Stimulated activated CD8-positive, alpha-beta memory T cell treated with anti-CD3 and anti-CD28 coated beads, Interleukin-4, amount 100 ng/mL, for 4 hours (primary cell): ENCODE measurements at places on chromosomes 5 and 9.

GRCh38 chr5:177304392-177305119, 957 bp downstream of the PRELID1 start:
- DNase-seq: no peak

- DNase-seq: no peak
These were observed 46.8 kb downstream of the GALNT12 start for GRCh38 chr9:98854266-98854665.

- no peak for DNase-seq
These were observed 42.4 kb upstream of the TGFBR1 start for GRCh38 chr9:99062549-99062948.

GRCh38 chr9:134490446-134490845, 151.2 kb upstream of the COL5A1 start:
- DNase-seq: no peak

- no peak for DNase-seq
These were observed 271.0 kb downstream of the PRR16 start for GRCh38 chr5:120735076-120735475.

GRCh38 chr5:45411971-45412612, 284.1 kb downstream of the HCN1 start:
- no peak for DNase-seq

- no peak for DNase-seq
These were observed 372.0 kb downstream of the ARHGEF28 start for GRCh38 chr5:73997960-73998359.

DNA sequence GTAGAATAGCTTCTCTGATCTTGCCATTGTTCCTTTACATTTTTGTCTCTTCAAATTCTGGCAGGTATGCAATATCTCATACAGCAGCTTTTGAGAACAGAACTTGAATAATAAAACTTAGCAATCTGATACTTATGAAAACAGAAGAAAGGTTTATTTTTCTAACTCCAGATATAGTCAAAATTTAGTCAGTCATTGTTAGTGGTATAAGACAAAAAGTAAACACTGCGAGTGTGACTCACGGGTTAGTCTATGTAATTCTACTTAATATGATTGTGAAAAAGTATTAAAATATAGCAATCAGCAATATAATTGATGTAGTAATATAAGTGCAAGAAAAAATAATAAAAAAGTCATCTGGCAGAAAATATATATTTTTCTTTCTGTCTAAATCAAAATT, 910.4 kb downstream of the DNAH5 start:
- DNase-seq: no peak

DNA sequence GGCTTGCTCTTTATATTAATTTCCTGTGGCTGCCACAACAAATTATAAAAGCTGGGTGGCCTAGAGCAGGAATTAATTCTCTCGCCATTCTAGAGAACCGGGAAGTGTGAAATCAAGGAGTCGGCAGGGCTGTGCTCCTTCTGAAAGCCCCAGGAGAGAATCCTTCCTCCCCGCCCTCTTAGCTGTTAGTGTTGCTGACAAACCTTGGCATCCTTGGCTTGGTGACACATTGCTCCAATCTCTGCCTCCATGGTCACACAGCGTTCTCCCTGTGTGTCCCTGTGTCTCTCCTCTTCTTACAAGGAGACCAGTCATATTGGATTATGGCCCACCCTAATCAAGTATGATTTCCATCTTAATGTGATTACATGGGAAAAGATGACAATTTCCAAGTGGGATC, 55.9 kb upstream of the NEURL1B start:
- no peak for DNase-seq

GRCh38 chr9:108956022-108956630, 21.9 kb downstream of the ABITRAM start:
- no peak for DNase-seq

DNA sequence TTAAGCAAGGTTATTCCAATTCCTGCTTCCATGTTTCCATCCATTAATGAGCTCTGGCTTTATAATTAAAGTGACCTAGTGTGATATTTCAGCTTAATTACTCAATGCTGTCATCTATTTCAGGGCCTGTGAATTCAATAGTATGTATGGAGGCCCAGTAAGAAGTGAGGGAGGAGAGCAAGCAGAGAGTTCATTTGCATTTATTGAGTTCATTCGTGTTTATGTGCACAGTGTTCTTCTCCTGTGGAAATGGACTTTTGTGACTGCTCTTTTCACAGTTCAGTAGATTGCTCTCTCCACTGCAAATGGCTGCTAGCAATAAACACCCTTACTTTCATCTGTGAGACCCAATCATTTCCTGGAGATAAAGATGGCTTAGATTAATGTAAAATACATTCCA, 130.9 kb downstream of the CEMIP2 start:
- no peak for DNase-seq

DNA sequence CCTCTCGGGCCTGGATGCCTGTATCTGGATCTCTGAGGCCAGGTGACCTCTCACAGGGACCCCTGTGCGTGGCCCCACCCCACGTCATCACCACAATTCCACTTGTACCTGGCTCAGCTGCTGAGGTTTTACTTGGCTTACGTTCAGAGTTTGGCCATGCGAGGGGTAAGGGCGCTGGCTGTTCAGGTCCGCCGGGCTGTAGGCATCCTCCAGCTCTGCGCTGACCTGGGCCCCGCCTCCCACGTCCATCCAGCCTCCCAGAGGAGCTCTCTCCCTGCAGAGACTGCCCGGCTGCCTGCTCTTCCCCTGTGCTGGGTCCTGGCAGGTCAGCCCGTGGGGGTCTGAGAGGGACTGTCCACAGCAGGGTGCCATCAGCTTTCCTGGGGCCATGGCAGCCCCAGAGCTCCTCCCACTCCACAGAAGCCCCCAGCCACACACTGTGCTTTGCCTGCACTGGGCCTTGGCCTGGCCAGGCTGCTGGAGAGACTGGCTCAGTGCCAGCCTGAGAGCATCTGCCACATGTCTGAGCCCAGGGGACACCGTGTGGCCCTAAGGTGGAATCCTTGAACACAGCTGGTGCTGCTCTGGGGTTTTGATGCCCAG, 43.6 kb downstream of the SLC6A3 start:
- no peak for DNase-seq

DNA sequence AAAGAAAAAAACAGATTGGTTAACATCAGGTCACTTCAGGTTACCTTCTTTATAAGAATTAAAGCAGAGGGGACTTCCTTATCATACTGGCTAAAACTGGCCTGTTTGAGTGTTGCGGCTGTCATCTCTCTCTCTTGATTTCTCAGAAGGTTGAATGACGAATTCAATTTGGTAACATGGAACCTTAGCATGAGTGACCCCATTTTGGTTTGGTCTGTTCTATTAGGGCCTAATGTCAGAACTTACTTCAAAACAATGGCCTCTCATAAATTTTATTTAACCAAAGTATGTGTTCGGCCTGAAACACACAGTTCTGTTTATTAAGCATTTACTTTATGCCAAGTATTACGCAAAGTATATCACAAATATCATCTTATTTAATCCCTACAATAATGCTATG, 147.5 kb downstream of the CAAP1 start:
- no peak for DNase-seq

GRCh38 chr9:12640016-12640587, 53.1 kb upstream of the TYRP1 start:
- DNase-seq: no peak
